ENCODE measurements at places on chromosomes 7 and 10. TPM values are rescaled to one million over a fixed set of nuclear protein-coding genes. Genes with fewer than 3 reads are reported as not detected.

Gene CH25H
- total RNA-seq: not detected

Gene AGR2
- total RNA-seq: not detected

Gene MBL2
- total RNA-seq: not detected

Gene TRIM73
- 4.4 TPM for total RNA-seq

Gene RABGEF1
- 36.5 TPM for total RNA-seq

Gene HDAC9
- 28.6 TPM for total RNA-seq

Gene INTS1
- total RNA-seq: 76.7 TPM

Gene RTKN2
- 65.9 TPM for total RNA-seq

Gene SMO
- 114 TPM for total RNA-seq

Gene AMPH
- 22.8 TPM for total RNA-seq

Gene PNLIPRP1
- total RNA-seq: not detected

Gene GAD2
- total RNA-seq: 0.74 TPM

GRCh38 chr7:18509481-18509880 lies 13.9 kb downstream of the HDAC9 start:
- no peak for DNase-seq

GRCh38 chr10:112628951-112629609 lies 182.1 kb downstream of the VTI1A start:
- DNase-seq: no peak

DNA sequence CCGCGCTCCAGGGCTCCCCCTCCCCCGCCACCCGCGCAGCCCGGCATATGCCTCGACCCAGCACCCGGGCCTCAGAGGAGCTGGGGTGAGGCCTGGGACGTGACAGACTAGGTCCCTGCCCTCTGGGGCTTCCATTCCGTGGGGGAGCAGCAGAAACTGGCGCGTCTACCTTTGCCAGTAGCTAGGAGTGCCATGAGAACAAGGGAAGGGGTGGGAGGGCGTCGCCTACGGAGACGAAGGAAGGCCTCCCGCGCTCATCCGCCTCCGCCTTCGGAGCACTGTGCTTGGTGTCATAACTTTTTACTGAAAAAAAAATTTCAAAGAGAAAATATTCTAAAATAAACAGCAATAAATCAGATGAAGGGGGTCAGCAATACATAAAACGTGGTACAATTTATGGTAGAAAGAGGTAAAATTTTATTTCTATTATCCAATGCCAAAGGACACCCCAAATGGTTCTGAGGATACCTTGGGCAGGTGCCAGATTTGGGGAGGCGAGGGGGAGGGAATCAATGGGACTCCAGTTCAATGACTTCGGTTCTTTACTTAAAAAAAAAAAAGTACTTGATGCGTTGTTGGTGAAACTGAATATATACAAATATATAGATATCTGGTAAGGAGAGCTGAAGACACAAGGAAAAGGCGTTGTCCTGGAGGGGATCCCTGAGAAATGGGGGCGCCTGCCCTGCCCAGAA lies 35.1 kb upstream of the GRID1 start:
- peak; percentile 38 for DNase-seq

DNA sequence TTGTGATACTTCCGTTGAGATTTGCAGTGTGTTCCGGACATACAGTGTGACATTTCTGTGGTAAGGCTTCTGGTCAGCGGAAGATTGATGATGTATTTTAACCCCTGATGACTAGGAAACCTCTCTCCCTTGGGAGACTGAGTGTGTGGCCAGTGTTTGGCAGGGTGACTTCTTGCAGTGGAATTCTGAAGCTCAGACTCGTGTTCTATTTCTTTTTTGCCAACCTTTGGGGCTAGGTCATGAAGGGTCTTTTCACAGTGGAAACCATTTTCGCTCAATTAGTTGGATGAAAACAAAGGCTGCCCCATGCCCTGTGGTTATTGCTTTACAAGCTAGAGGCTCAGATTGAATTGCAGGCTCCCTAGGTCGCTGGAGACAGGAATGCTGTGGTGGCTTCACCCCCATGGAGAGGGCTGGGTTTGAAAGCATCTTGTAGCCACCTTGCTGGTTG lies 288.9 kb downstream of the BBS9 start:
- DNase-seq: peak; percentile 68

DNA sequence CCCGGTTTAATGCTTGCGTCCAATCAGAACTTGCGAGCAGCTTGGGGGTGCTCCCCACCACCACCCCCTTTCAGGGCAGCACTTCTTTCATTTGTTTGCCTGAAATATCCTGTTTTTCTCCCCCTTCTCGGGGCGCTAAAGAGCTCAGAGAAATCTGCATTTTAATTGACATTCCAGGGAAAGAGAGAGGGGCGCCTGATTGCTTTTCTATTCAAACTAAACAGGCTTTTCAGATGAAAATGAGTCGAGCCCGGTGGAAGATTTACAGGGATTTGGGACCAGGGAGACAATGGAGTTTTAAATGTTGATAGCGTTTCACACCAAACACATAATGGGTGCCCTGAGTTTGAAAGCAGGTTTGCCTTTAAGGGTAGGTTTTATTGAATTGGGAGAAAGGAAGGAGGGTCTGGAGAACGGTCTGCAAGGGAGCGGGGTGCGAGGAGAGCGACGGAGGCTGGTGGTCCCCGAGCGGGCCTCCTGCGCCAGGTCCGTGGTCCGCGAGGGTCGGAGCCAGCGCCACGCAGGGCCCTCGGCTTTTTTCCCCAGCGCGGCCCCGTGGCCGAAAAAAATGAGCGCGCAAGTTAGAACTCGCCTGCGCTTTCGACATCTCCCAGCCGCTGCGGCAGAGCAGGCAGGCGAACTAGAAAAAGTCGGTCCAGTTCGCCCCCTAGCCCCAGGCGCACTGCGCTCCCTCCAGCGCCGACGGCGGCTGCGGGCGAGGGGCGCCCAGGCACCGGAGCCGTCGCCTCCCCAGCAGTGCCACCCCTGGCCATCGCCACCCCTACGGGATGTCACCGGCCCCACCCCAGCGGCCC lies 1.3 kb downstream of the FGFR2 start:
- peak; percentile 91 for DNase-seq

GRCh38 chr10:73152009-73152408 lies 15.8 kb downstream of the ECD start:
- no peak for DNase-seq

GRCh38 chr10:114432566-114433093 lies 28.3 kb upstream of the AFAP1L2 start:
- DNase-seq: no peak

- peak; percentile 73 for DNase-seq
Measured at GRCh38 chr7:38660427-38661099, 29.4 kb upstream of the AMPH start.

DNA sequence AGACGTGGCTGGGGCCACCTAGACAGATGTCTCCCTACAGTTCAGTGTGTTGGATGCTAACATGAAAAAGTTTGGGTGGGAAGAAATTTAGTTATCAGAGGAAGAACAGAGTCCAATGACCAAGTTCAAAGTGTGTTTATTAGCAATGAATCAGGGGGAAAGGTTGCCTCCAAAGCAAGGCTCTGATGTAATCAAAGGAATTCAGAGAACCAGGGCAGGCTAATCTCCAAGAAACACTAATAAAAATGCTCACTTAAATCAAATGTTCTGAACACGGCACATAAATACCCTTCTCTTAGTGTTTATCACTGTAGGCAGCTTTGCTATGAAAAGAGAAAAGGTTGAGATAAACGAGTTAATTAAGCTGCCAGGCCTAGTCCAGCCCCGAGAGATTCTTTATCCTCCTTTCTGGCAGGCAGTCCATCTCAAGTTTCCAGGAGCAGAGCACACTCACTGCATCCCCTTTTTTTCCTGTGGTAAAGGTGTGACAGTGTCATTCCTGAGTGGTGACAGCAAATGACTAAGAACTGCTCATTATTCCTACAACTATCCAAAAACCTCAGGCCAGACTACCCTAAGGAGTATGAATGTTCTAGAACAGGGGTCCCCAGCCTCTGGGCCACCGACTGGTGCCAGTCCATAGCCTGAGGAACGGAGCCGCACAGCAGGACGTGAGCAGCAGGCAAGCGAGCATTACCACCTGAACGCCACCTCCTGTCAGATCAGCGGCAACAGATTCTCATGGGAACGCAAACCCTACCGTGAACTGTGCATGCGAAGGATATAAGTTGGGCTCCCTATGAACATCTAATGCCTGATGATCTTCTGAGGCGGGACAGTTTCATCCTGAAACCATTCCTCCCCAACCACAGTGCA lies 66.9 kb upstream of the FHIP2A start:
- DNase-seq: no peak

GRCh38 chr10:81866753-81867152 lies 8.2 kb upstream of the NRG3 start:
- no peak for DNase-seq

- peak; percentile 27 for DNase-seq
Measured at GRCh38 chr10:15879058-15879457, 18.8 kb upstream of the MINDY3 start.

DNA sequence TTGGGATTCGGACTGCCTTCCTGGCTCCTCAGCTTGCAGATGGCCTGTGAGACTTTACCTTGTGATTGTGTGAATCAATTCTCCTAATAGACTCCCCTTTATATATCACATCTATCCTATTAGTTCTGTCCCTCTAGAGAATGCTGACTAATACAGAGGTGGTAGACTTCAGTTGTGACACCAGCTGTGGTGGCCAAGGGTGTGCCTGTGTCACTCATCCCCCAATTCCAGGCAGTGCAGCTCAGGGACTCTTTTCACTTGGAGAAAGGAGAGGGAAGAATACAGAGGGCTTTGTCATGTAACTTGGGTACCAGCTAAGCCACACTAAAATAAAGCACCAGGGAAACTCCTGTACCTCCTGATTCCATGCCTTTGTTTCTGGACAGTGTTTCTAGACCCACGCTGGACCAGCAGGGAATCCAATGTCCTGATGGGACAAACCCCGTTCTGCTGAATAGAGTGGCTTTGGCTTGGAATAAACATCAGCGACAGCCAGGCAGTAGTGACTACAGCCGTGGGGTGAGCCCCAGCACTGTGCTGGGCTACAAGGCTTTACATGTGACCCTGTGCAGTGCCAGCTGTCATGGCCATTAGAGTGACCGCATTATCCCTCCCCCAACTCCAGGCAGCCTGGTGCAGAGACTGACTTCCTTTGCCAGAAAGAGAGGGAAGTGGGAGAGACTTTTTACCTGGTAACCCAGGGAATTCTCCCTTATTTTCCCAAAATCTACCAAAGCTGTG lies 233.6 kb downstream of the ANK3 start:
- DNase-seq: no peak

GRCh38 chr10:14588084-14588937 lies 186.4 kb downstream of the FAM107B start:
- no peak for DNase-seq

DNA sequence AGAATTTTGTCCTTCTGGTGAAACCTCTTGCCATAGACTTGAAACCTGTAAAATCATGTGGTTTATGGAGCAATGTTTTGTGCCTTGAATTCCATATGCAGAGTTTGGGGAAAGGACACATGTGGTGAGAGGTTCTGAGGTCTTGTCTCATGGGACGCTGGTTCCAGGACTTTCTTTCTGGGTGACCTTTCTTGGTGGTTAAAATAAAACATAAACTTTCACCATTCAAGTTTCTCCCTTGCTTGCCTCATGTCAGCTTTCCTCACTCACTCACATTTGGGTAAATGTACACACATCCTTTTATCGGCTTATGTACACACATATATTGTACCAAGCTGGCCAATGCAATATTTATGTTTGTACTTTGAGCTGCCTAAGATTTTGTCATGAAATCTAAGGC lies 144.9 kb upstream of the CELF2 start:
- DNase-seq: no peak

DNA sequence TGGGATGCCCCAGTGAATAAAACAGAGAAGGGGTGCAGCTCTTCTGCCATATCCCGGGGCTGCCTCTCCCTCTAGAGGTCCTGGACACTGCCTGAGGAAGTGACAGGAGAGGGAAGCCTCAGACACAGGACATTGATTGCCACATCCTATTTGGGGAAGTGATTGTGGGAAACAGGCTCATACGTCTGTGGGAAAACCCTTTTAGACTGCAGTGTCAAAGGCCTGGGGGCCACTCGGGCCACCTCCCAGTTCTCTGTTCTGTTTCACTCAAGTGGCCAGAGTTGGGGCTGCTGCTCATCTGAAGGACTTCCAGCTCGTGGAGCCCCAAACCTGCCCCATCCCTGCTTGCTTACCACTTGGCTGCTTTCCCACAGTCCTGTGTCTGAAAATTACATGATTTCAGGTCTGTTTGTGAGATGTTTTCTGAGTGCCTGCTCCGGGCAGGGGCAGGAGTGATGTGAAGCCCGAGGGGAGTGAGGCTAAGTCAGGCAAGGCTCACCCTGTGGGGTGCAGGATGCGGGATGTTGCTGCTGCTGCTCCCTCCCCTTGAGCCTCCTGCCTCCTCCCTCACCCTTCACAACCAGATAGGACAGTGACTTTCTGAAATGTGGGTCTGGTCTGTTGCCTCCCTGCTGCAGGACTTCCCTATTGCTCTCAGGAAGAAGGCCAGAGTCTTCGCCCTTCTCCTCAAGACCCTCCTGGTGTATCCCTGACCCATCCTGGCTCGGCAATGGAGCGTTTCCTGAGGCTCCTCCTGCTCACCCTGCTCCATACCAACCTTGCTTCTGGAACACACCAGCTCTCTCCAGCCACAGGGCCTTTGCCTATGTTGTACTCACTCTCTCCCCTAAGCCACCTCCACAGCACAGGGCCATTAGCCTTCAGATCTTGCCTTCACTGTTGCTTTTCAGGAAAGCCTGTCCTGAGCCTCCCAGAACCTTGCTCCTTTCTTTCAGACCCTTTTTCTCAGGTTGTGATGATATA lies 58.4 kb downstream of the NEURL1 start:
- DNase-seq: no peak

- DNase-seq: peak; percentile 68
Measured at GRCh38 chr10:113609704-113610108, 54.1 kb downstream of the NRAP start.

- no peak for DNase-seq
Measured at GRCh38 chr7:2962865-2963264, 80.8 kb downstream of the CARD11 start.

DNA sequence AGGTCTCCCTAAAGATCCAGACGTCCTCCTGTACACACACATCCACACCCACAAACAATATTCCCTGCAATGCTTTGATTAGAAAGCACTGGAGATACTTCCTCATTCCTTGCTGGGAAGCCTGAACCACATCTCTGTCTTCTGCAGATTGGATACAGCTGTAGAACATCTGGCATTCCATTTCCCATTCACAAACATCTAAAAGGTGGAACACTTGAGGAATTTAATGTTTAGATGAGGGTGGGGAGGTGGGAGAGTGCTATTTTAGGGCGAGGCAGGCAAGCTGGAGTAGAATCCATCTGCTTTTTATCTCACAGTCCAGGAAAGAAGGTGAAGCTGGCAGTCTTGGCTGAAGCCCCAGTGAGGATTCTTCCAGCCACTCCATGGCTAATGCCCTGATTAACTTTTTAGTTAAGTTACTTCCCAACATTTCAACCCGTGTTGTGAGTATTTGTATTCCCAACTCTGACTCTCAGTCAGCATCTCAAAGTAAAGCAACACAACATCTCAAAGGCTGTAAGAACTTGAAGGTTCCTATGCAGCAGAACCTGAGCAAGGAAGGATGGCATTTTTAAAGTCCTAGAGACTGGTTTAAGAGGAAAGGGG lies 46.1 kb downstream of the CYTH3 start:
- DNase-seq: no peak

GRCh38 chr7:100632951-100633717 lies 8.2 kb downstream of the TFR2 start:
- DNase-seq: peak; percentile 76

GRCh38 chr10:12985347-12985746 lies 16.2 kb downstream of the CCDC3 start:
- DNase-seq: no peak

GRCh38 chr10:100562008-100562672 lies 26.4 kb downstream of the HIF1AN start:
- peak; percentile 88 for DNase-seq
